Cardiac muscle cell (in vitro differentiated cells and primary cell): ENCODE measurements at places on chromosomes 1 and 21. TPM values are rescaled to one million over a fixed set of nuclear protein-coding genes. Genes with fewer than 3 reads are reported as not detected.

Gene SZRD1
- 53.1 and 58.5 TPM in 2 replicates for polyA plus RNA-seq

Gene MROH9
- polyA plus RNA-seq, result not detected in 2 replicates

Gene LCE2C
- not detected in 2 replicates for polyA plus RNA-seq

Gene TMIGD3
- not detected in 2 replicates for polyA plus RNA-seq

Gene WDR64
- polyA plus RNA-seq, result not detected in 2 replicates

Gene CR1L
- not detected in 2 replicates for polyA plus RNA-seq

Gene IL23R
- not detected in 2 replicates for polyA plus RNA-seq
